ENCODE measurements at places on chromosomes 7 and 10.
A peak's percentile ranks its signal among the peaks of the same experiment; 100 is the strongest.

DNA sequence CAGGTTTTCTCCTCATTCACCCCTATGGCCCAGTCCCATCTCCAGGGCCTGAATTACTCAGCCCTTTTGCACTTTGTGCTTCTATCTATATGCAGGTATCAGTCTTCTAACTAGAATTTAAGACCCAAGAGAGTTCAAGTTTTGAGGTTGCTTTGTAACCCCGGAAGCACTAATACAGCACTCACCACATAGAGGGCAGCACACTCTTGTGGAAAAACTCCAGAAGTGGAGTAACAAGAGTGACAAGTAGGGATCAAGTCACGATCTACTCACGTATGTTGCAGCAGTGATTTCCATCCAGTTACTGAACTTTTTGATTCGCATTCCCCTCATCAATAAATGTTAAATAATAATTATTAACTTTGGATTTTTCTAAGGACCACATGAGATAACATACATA lies 151.0 kb downstream of the CHCHD3 start:
- no peak for DNase-seq

DNA sequence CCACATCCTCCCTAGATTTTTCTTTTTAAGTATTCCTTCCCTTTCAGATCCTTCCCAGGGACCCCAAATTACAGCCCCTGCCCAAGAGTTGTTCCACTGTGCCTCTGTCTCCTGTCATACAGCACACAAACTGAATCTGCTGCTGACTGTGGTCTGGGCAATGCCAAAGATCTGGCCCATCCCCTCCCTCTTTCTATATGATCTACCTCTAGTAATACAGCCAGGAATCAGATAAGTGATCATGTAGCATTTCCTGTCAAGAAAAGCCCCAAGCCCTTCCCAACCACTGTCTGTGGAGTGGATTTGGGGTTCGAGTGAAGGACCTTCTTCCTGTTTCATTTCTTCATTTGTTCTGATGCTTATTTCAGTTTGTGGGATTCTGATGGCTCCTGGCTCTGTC lies 6.7 kb downstream of the STX1A start:
- DNase-seq: no peak

GRCh38 chr7:92797693-92798092 lies 38.7 kb downstream of the CDK6 start:
- peak; percentile 22 for DNase-seq

GRCh38 chr10:96703358-96703757 lies 17.0 kb downstream of the PIK3AP1 start:
- DNase-seq: no peak

- DNase-seq: no peak
Observed at GRCh38 chr7:135273581-135273980, 39.9 kb downstream of the STRA8 start.

- no peak for DNase-seq
Observed at GRCh38 chr7:51817694-51818225, 501.2 kb upstream of the COBL start.

DNA sequence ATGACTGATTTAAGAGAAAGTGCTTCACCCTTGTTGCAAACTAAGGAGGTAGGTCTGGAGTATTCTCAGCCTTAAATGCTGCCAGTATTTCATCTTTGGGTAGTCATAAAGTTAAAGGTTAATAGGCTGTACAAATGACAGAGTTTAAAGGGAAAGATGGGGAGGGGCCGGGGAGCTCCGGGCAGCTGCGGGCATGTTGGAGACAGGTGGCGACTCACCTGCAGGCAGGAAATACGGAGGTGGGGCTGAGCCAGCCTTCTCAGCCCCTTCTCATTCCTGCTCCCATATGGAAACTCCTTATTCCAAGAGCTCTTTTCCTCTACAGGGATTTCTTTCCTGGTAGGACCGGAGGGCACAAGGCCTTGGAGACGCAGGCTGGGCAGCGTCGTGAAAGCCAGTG lies 31.8 kb upstream of the HMX3 start:
- peak; percentile 27 for DNase-seq

DNA sequence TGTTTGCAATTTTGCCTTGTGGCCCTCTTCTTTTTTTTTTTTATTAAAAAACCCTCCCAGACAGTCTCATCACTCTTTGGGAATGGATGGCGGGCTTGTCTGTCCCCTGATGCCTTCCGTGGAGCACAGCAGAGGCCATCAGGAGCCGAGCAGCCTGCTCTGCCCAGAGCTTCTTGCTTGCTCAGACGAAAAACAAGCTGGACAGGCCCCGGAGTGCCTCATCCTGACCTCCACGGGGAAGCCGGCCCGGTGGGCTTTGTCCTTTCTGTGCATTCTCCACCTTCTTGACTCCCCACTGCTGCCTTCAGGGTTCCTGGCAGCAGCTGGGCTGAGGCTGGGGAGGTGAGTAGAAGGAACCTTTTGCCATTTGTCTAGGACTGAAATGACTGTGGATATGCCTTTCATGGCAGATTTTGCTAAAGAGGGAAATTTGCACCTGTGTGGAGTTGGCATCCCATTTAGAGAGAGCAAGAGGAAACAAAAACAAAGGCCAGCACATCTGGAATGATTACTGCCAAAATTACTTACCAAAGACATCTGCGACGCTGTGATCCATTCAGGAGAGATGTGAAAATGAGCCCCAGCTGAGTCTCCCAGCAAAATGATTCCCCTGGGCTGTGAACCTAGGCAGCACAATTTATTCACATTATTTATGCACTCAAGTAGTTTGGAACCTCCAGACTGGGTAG lies 108.3 kb downstream of the AOAH start:
- no peak for DNase-seq

GRCh38 chr7:13466874-13467547 lies 522.5 kb downstream of the ETV1 start:
- DNase-seq: no peak

- DNase-seq: no peak
Observed at GRCh38 chr10:11509036-11509435, 102.4 kb downstream of the USP6NL start.

GRCh38 chr10:7513936-7514335 lies 103.1 kb upstream of the SFMBT2 start:
- no peak for DNase-seq

- no peak for DNase-seq
Observed at GRCh38 chr7:100642534-100642907, 1.2 kb upstream of the TFR2 start.

GRCh38 chr10:110279407-110279986 lies 25.2 kb downstream of the SMNDC1 start:
- DNase-seq: no peak

DNA sequence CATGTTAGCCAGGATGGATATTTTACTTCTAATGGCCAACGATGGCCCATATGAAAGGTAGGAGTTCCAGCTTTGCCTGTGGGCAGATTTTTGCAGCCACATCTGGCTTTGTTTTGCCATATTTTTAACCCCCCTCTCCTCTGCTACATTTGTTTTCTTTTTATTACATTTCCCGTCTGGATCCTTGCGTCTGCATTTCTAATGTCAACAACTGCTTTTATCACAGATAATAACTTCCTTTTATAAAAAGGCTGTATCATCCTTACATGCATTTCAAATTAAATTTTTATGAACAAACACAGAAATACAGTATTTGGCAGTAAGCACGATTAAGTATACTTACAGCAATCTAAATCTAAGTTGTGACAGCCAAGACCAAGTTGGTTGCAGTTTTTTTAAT lies 156.0 kb downstream of the BAMBI start:
- DNase-seq: no peak

- DNase-seq: peak; percentile 25
Observed at GRCh38 chr7:11831156-11831735, 752 bp downstream of the THSD7A start.

DNA sequence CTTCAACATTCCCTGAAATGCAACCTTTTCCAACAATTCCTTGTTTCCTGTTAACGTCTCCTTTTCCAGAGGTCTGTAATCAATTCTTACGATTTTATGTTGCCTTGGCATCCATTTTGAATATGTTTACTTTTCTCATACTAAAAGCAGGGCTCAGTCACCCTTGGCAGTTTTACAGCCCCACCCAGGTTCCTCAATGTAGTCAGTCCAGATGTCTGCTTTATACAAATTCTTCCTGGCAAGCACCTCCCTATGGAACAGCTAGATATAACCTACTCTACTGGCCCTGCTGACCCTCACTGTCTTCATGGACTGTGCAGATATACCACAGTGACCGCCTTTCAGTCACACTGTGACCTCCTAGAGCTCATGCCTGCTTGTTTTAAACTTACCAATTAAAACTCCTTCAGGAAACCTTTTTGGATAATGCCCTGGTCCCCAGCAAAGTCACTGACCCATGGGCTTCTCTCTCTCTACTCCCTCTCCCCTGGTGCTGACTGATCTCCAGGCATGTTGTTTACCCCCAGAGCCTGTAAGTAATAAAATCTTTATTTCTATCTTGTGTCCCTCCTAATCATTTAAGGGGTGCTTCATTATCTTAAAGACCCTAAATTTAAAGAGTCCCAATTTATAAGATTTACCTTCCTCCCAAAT lies 147.1 kb upstream of the STEAP1 start:
- no peak for DNase-seq

DNA sequence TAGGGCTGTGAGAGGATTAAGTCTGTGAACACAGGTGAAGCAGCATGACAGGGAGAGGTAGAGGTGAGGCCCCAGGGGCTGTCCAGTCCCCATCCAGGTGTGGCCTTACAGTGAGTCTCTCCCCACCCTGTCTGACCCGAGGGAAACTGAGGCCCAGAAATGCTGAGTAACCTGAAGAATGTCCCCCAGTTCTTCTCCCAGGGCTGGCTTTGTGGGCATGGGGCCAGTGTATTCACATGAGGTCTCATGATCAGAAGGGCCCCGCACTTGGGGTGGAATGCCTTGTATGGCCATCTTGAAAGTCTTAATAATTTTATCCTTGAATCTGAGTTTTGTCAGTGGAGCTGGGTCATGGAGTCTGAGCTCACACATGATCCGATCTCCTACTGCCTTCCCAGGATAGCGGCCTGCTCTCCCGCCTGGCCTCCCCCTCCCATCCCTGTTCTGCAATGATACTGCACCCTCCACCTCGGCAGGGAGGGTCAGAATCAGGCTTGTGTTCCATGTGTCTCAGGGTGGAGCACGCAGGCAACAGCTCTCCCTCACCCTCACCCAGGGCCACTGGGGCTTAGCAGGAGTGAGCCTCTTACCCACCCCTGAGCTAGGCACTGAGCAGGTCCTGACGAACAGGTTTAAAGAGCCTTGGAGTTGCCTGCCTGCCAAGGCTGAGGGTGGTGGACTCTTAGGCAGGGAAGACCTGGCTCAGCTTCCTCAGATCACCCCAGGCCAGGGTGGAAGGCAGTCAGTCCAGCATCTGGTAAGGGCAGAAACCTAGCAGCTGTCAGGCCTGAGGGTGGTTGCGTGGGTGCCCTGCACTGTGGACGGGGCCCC lies 41.4 kb upstream of the NPFFR1 start:
- DNase-seq: no peak

DNA sequence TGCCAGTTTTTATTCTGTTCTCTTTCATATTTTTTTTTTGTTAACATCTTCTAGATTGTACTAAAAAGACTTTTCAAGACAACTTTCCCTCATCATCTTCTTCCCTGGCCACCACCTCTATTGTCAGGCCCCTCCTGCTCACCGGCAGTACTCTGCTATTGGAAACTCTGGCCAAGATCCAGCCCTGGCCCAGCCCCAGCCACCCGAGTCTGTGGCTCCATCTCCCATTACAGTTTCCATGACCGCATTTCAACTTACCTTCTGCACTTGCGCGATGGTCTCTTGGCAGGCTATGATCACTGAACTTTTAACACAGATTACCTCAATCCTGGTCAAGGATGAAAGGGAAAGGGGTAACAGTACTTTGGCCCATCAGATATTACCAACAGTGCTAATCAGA lies 137.7 kb upstream of the POM121L12 start:
- no peak for DNase-seq

DNA sequence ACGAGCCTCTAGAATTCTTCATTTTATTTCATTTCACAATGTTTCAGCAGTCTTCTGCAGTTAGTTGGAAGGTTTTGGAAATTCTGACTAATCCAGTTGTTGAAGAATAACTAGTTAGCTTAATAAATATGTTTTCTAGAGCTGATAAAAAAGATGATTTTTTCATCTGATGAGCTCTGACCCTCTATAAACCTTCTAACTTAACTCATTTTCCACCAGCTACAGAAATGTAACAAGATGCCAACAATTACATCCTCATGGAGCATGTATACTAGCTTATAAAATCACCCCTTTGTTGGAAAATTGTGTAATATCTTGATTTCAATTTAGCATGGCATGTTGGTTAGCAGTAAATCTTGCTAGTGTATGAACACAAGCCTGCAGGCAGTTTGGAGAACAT lies 33.1 kb downstream of the KAT6B start:
- DNase-seq: no peak

DNA sequence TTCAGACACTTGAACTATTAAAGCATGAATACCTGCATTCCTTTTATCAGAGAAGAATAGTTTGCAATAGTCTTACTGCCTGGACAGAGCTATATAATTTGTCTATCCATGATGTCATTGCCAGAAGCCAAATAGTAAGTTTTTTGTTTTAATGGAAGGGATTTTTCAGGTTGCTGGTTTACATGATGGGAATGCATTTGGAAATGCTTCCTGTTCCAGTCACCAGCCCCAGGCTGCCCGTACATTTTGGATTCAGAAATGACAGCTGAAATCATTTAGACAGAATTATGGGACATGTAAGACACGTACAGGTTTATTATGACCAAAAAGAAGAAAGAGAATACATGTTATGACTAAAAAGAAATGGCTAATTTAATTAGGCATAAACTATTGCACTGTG lies 293.1 kb downstream of the CDK14 start:
- no peak for DNase-seq

- no peak for DNase-seq
Observed at GRCh38 chr7:83655951-83656556, 7.1 kb upstream of the SEMA3E start.

- DNase-seq: peak; percentile 21
Observed at GRCh38 chr7:100190048-100190711, 12.5 kb downstream of the STAG3 start.

DNA sequence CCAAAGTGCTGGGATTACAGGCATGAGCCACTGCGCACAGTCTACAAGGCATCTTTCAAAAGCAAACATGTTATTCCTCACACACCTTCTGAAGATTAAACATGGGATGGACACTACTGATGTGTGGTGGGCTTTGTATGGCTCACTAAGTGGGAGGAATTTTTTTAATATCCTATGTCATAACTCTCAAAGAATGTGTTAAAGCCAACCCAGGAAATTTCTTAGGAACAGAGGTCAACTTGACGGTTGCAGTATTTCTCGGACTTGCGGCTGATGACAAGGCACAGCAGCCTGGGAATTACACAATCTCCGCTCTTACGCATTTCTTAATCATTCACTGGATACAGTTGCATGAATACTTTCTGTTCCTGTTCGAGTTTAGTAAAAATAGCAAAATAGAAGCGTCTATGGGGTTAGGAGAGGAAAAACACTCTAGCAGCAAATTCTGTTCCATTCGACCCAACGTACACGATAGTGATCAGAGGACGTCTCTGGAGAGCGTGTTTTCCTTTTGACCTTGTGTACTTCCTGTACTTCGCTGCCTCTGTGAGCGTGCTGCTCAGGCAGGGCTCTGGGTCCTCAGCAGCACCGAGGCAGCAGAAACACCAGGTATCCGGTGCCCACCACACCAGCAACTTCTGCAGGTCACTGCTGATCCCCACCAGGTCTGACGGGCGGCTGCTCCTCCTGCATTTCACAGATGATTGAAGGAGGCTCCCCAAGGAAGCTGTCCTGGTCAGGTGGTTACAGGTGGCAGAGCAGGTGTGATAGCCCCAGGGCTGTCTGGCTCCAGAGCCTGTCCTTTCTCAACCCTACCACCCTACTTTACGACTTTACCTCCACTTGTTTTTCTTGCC lies 26.4 kb upstream of the SRGN start:
- DNase-seq: peak; percentile 68

Data from foreskin keratinocyte (primary cell).